ENCODE measurements at places on chromosomes 1 and 21.

DNA sequence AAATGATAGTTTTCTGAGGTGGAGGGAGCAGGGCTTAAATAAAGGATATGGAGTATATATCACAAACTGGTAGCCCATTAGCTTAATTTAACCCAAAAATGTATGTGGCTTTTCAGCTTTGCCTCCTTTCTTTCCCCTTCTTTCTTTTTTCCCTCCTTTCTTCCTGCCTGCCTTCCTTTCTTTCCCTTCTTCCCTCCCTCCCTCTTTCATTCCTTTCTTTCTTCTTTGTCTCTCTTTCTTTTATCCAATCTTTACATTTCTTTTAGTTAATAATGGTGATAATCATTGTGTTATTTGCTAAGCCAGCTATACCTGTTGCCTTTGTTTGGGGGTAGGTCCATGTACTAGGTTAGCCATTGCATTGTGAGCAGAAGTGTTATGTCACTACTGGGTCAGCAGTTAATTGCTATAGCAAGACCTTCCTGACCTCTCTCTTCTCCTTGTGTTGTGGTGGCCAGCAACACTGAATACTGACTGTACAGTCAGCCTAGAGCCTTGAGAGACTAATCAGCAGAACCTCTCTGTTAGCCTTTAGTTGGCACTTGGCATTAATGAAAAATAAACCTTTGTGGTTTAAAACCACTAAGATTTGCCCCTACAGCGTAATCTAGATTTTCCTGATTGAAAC lies 5.1 kb downstream of the GORAB start:
- no peak for DNase-seq

DNA sequence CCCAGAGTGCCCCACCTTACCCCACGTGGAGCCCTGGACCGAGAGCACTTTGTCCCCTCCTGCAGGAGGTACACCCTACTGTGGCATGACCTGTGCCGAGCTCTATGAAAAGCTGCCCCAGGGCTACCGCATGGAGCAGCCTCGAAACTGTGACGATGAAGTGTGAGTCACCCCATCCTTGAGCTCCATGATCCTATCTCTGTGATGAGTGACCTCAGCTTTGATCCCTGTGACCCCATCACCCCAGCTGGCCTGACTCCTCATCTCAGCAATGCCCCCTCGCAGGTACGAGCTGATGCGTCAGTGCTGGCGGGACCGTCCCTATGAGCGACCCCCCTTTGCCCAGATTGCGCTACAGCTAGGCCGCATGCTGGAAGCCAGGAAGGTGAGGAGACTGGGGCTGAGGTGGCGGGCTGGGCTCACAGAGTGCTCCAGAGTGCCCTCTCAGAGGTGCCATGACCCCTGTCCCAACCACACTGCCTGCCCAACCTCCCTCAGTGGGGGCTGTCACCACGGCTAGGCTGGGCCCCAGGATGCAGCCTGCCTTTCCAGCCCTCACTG lies 16.2 kb upstream of the MPL start:
- DNase-seq: no peak

DNA sequence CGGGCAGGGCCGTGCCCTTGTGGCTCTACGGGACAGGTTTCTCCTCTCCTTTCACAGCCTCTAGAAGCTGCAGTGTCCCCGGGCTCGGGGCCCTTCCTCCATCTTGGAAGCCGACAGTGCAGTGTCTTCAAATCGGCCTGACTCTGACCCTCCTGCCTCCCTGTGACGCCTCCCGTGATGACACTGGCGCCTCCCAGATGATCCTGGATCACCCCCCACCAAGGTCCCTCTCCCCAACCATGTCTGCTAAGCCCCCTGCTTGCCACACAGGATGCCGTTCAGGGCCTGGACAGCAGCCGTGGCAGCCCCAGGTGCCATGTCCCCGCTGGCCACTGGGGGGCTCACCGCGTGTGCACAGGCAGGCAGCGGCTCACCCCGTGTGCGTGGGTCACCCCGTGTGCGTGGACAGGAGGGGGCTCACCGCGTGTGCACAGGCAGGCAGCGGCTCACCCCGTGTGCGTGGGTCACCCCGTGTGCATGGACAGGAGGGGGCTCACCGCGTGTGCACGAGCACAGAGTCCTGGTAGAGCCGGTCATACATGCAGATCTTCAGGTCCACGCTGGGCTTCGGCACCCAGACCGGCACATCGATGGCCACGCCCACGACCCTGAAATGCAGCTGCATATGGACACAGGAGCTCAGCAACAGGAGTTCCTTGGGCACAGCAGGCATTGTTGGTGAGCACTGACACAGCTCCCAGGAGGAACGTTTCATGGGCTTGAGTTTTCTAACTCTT lies 24.9 kb upstream of the TMEM52 start:
- peak; percentile 51 for DNase-seq

- DNase-seq: no peak
Measured at GRCh38 chr1:111214884-111215283, 12.6 kb upstream of the CHI3L2 start.

GRCh38 chr1:16276302-16277030 lies 39.5 kb upstream of the CPLANE2 start:
- DNase-seq: no peak

DNA sequence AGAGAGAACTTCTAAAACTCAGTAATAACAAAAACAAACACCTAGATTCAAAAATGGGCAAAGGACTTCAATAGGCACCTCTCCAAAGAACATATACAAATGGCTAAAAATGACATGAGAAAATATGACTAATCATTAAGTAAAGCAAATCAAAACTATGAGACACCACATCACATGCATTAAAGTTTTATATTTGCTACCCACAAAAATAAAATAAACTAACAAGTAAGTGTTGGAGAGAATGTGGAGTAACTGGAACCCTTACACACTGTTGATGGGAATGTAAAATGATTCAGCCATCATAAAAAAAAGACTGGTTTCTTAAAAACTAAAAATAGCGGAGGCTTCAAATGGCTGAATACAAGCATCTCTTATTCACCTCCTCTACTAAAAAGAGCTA lies 262.1 kb upstream of the PKN2 start:
- DNase-seq: no peak

GRCh38 chr1:241219449-241219848 lies 137.6 kb downstream of the RGS7 start:
- DNase-seq: no peak

- DNase-seq: no peak
Measured at GRCh38 chr1:4755301-4755845, 101.0 kb downstream of the AJAP1 start.

- no peak for DNase-seq
Measured at GRCh38 chr21:23639721-23640120, 1967.6 kb downstream of the MRPL39 start.

GRCh38 chr1:50562106-50562505 lies 138.9 kb upstream of the DMRTA2 start:
- DNase-seq: no peak

GRCh38 chr1:115832651-115833050 lies 8.3 kb downstream of the NHLH2 start:
- DNase-seq: no peak

- DNase-seq: no peak
Measured at GRCh38 chr1:68904477-68904876, 407.6 kb upstream of the DEPDC1 start.

- DNase-seq: peak; percentile 9
Measured at GRCh38 chr21:25640202-25640942, 1.3 kb downstream of the JAM2 start.

GRCh38 chr1:71294178-71294577 lies 213.3 kb upstream of the ZRANB2 start:
- DNase-seq: no peak

DNA sequence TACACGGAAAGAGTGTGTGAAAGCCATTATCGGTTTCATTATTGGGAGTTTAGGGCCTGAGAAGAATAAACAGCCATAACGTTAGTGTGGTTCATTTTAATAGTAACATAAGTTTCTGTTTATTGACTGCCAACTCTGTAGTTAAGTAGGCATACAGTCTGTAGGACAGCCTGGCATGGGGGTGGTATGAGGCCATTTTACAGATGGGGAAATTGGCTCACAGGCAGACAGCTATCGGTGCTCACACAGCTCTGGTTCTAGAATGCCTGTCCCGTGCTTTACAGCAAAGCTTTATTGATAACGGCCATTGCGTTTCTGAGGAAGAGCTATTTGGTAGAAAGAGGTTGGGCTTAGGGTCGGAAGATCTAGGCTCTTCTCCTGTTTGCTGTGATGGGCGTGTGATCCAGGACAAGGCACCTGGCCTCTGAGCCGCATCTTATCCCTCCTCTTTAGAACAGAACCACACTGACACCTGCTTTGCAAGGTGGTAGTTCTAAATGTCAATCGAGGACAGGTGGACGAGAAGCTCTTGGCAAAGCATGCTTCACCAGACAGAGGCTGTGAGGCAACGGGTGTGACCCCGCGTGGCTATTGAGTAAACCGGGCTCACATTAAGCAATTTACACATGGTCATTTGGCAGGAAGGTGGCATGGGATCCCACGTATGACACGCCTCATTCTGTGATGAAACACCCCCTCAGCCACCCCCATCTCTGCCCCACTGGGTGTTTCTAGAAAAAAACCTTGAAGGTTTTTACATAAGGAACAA lies 14.9 kb downstream of the ETS2 start:
- DNase-seq: peak; percentile 55

All from hematopoietic multipotent progenitor cell treated with erythropoietin and hydrocortisone succinate and interleukin-3 and kit ligand, for 6 days (in vitro differentiated cells).